Activated CD8-positive, alpha-beta T cell treated with anti-CD3 and anti-CD28 coated beads for 36 hours (primary cell): ENCODE measurements at places on chromosomes 11 and 22. TPM values are rescaled to one million over a fixed set of nuclear protein-coding genes. Genes with fewer than 3 reads are reported as not detected.

Gene IRAG1
- total RNA-seq = not detected

GRCh38 chr11:84194696-84195095 lies 908.5 kb upstream of the CCDC90B start:
- H3K4me1 ChIP-seq = no peaks in the 10 kb centered on the region
- DNase-seq = no peak
- H3K4me3 ChIP-seq = no peak overlapping the region
- no peaks in the 10 kb centered on the region for H3K27me3 ChIP-seq
- H3K27ac ChIP-seq = no peak overlapping the region

- no peak overlapping the region for H3K27ac ChIP-seq
- peaks cover 7% of the 10 kb centered on the region for H3K27me3 ChIP-seq
- DNase-seq = no peak
- no peaks in the 10 kb centered on the region for H3K36me3 ChIP-seq
- no peaks in the 10 kb centered on the region for H3K4me1 ChIP-seq
Measured at GRCh38 chr11:113977701-113978100, 2.8 kb downstream of the HTR3A start.

Gene MFNG
- total RNA-seq = 160 TPM
